HFFc6 (cell line): ENCODE measurements at places on chromosomes 3 and 15.

DNA sequence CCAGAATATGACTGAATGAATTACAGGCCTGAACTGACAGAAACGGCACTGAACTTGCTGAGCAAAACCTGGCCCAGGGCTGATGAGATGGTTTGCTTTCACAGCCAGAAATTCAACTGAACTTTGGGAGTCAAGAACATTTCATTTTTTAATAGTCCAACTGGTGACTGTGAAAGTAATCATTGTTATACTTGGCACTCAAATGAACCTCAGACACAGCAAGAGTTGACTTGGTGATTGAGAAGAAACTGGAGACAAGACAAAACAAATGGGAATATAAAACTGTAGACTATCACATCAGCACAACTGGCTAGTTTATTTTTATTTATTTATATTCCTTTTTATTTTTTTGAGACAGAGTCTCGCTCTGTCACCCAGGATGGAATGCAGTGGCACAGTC, 858.9 kb upstream of the CFAP20DC start:
- no peak for DNase-seq
- no peaks in the 10 kb centered on the region for H3K4me1 ChIP-seq
- no peak overlapping the region for H3K27ac ChIP-seq
- no peaks in the 10 kb centered on the region for H3K36me3 ChIP-seq

DNA sequence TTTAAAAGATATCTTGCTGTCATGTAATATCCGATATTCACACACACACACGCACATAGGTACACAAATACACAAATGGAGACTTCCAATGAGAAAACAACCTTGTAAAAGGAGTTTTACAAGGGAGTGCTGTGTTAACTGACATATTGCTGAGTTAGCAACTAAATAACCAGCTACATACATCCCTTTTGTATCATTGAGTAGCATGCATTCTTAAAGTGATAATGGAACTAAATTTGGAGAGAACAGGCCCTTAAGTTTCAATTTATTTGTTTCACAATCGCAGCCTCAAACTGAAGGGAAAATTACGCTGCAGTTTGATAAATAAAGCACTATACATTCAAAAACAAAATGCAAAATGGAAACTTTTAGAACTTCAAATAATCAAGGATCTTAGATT, 1046.0 kb upstream of the NR2F2 start:
- H3K27ac ChIP-seq = peak overlapping the region; percentile 19; the same call in 1 of the 2 replicates
- no peak overlapping the region for H3K4me3 ChIP-seq
- no peak for DNase-seq
- peaks cover 71% of the 10 kb centered on the region for H3K4me1 ChIP-seq

- peaks cover 67% of the 10 kb centered on the region for H3K4me1 ChIP-seq
- peak overlapping the region; percentile 82; the same call in 1 of the 2 replicates for H3K4me3 ChIP-seq
- H3K27ac ChIP-seq = peak overlapping the region; percentile 98
- DNase-seq = peak; percentile 21
Observed at GRCh38 chr3:99895131-99895696, 77.6 kb downstream of the CMSS1 start.

GRCh38 chr3:119679874-119680273, 2.7 kb upstream of the COX17 start:
- no peak for DNase-seq
- H3K27ac ChIP-seq = no peak overlapping the region
- peaks cover 27% of the 10 kb centered on the region for H3K4me1 ChIP-seq
- peaks cover 5% of the 10 kb centered on the region; the same call in 1 of the 2 replicates for H3K27me3 ChIP-seq

- no peak overlapping the region for H3K27ac ChIP-seq
- no peaks in the 10 kb centered on the region; the same call in 1 of the 2 replicates for H3K27me3 ChIP-seq
- H3K4me1 ChIP-seq = peaks cover 9% of the 10 kb centered on the region; the same call in 1 of the 2 replicates
- H3K36me3 ChIP-seq = peaks cover 37% of the 10 kb centered on the region
- no peak for DNase-seq
Observed at GRCh38 chr3:197139586-197139985, 110.0 kb upstream of the MELTF start.

GRCh38 chr3:191381303-191381702, 51.0 kb upstream of the UTS2B start:
- H3K36me3 ChIP-seq = peaks cover 67% of the 10 kb centered on the region
- no peak overlapping the region for H3K4me3 ChIP-seq
- peak overlapping the region; percentile 14; the same call in 1 of the 2 replicates for H3K27ac ChIP-seq
- peaks cover 72% of the 10 kb centered on the region for H3K4me1 ChIP-seq
- H3K27me3 ChIP-seq = no peaks in the 10 kb centered on the region
- no peak for DNase-seq

DNA sequence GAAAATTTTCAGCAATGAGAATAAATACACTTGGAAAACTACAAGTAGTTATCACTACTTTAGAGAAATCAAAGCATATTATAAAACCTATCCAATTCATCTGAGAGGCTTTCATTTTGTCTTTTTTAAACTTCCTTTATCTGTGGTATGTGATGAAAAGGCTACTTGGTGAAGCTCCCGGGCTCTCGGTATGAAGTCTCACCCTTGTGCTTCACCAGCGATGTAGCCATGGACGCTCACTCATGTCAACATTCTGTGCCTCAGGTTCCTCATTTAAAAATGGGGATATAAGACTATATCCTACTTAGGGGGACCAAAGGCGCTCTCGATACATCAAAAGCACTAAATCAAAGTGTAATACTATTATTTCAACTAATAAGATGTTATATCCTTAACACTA, 14.9 kb downstream of the SATB1 start:
- no peak overlapping the region for H3K4me3 ChIP-seq
- DNase-seq = no peak
- no peaks in the 10 kb centered on the region for H3K36me3 ChIP-seq
- no peaks in the 10 kb centered on the region for H3K4me1 ChIP-seq
- no peak overlapping the region for H3K27ac ChIP-seq

- H3K27ac ChIP-seq = no peak overlapping the region
- H3K4me1 ChIP-seq = no peaks in the 10 kb centered on the region
- DNase-seq = no peak
- H3K27me3 ChIP-seq = peaks cover 63% of the 10 kb centered on the region
Observed at GRCh38 chr15:70016511-70016994, 81.2 kb downstream of the TLE3 start.

GRCh38 chr3:157410945-157411344, 25.7 kb upstream of the PTX3 start:
- peaks cover 23% of the 10 kb centered on the region for H3K4me1 ChIP-seq
- H3K27ac ChIP-seq = no peak overlapping the region
- peaks cover 38% of the 10 kb centered on the region for H3K36me3 ChIP-seq
- no peak overlapping the region for H3K4me3 ChIP-seq

DNA sequence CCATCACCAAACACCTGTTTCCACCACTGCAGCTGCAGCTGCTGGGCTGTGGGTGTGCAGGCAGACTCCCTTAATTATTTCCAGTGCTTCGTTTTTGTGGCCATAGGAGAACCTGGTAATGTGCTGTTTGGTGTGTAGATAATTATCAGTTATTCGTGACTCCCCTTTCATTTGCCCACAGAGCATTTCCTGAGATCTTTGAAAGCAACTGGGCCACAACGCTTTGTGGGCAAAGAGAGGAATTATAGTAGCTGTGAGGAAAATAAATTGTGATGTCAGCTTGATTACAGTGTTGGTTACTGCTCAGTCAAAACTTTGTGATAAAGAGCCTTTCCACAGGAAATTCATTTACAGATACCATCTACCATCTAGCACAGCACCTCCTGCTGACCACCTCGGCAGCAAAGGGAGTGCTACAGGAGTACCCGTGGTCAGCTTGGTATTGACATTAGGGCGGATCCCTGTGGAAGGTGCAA, 193.3 kb upstream of the SLCO3A1 start:
- DNase-seq = no peak
- H3K27ac ChIP-seq = no peak overlapping the region
- no peaks in the 10 kb centered on the region for H3K36me3 ChIP-seq

GRCh38 chr15:39613271-39613670, 32.4 kb downstream of the THBS1 start:
- peaks cover 51% of the 10 kb centered on the region for H3K4me1 ChIP-seq
- H3K4me3 ChIP-seq = peak overlapping the region; percentile 3; the same call in 1 of the 2 replicates
- H3K36me3 ChIP-seq = peaks cover 18% of the 10 kb centered on the region
- no peak overlapping the region for H3K27ac ChIP-seq

GRCh38 chr3:149701206-149701976, 43.6 kb upstream of the WWTR1 start:
- H3K4me1 ChIP-seq = peaks cover 38% of the 10 kb centered on the region
- H3K4me3 ChIP-seq = no peak overlapping the region
- H3K36me3 ChIP-seq = peaks cover 20% of the 10 kb centered on the region; the same call in 1 of the 2 replicates

DNA sequence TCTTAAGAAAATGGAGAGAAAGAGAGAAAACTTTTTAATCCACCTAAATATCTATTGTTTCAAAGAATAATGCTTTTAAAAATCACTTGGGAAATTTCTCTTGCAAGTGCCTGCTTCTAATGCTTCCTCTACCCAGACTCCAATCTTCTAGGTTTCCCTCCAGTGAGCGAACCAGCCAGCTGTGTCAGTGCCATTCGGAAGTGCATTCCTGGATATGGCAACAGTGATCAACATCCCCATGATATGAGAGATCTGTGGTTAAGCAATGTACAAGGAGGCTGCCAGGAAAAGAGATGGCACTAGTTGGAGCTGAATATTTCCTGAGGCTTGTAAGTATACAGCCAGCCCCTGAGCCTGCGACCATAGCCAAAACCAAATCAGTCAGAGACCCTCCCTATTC, 53.3 kb upstream of the KCNMB2 start:
- DNase-seq = no peak
- no peak overlapping the region for H3K4me3 ChIP-seq
- H3K4me1 ChIP-seq = no peaks in the 10 kb centered on the region
- H3K27ac ChIP-seq = no peak overlapping the region
- H3K27me3 ChIP-seq = no peaks in the 10 kb centered on the region; the same call in 1 of the 2 replicates
- H3K36me3 ChIP-seq = no peaks in the 10 kb centered on the region

DNA sequence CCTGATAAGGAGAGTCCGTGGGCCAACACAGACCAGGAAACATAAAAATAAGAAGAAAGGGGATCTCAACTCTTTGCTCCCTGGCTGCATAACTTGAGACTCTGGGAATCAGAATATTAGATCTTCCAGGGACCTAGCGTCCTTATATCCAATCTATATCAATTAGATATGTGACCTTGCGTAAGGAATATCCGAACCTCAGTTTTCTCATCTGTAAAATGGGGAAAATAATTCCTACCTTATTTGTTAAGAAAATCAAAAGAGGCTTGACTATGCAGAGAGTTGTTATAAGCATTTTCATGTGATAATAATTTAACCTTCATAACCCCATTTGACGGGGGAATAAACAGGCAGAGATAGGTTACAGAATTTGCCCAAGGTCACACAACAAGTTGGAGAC, 7.1 kb upstream of the LIPC start:
- no peak for DNase-seq
- H3K27ac ChIP-seq = no peak overlapping the region
- H3K4me3 ChIP-seq = no peak overlapping the region

GRCh38 chr15:42457445-42458442, 33.2 kb downstream of the ZNF106 start:
- no peaks in the 10 kb centered on the region; the same call in 1 of the 2 replicates for H3K27me3 ChIP-seq
- H3K27ac ChIP-seq = peak overlapping the region; percentile 98
- H3K36me3 ChIP-seq = no peaks in the 10 kb centered on the region

DNA sequence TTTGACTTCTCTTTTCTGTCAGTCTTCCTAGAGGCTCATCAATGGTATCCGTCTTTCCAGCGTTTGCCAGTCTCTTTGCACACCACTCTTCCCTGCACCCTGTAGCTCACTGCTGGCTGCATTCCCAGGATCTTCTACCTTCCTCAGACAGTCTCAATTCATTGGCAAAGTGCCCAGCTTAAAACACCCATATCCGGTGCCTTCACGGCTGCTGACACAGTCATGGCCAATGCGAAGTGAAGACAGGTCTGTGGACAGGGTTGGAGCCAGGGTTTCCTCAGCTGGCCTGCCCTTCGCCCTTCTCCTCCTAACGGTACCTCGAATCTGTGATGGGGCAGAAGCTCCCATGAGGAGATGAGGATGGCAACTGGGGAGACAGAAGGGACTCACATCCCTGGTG, 36.1 kb downstream of the PTH1R start:
- no peak overlapping the region; the same call in 1 of the 2 replicates for H3K27ac ChIP-seq
- DNase-seq = no peak
- no peak overlapping the region for H3K4me3 ChIP-seq
- H3K4me1 ChIP-seq = peaks cover 32% of the 10 kb centered on the region
- H3K36me3 ChIP-seq = peaks cover 28% of the 10 kb centered on the region

DNA sequence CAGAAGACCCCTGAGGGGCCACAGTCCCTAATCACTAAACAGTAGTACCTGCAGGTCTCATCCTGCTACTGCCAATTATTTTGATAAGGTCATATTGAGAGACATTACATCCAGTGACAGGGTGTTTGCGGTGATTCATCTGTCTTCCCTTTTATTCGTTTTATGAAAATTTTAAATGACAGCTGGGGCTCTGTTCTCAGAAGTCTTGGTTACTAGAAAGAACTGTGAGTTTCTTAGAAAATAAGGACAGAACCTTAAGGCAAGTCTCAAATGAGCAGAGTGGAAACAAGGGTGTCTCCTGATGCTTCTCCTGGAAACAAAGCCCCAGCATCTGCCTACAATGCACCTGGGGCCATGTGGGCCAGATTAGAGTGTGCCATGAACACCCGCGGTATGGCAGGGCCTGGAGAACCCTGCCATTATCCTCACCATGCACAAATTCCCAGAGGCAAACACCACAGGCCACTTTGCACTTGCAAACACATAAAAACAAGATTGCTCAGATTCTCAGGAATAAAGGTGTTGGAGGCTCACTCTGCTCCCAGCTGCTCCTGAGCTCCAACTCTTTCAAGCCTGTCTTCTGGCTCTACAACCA, 66.3 kb upstream of the IQSEC1 start:
- H3K4me1 ChIP-seq = no peaks in the 10 kb centered on the region
- H3K27ac ChIP-seq = no peak overlapping the region
- no peak for DNase-seq
- H3K27me3 ChIP-seq = peaks cover 38% of the 10 kb centered on the region
- H3K4me3 ChIP-seq = no peak overlapping the region

DNA sequence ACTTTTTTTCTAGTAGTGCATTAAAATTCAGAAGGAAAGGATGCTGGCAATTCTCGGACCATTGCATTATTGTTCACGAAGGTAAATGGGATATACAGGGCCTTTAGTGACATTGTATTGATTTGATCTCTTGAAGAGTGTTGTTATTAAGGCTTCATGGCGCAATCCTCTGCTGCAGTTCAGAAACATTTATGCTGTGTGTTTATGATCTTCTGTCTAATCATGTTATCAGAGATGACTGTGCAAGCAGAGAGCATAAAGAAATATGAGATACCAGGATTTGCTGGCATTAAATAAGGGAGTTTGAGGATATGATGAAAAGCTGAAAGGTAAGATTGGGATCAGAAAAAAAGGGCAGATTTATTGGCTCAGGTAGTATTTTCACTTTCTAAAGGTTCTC, 180.6 kb downstream of the EPHA6 start:
- DNase-seq = no peak
- no peak overlapping the region for H3K4me3 ChIP-seq
- no peak overlapping the region for H3K27ac ChIP-seq
- no peaks in the 10 kb centered on the region for H3K36me3 ChIP-seq
- no peaks in the 10 kb centered on the region for H3K4me1 ChIP-seq

- H3K4me1 ChIP-seq = no peaks in the 10 kb centered on the region
- H3K27ac ChIP-seq = no peak overlapping the region
- H3K4me3 ChIP-seq = no peak overlapping the region
- no peaks in the 10 kb centered on the region for H3K36me3 ChIP-seq
Observed at GRCh38 chr3:189308608-189309007, 136.8 kb downstream of the TPRG1 start.
